Endodermal cell (in vitro differentiated cells): ENCODE measurements at places on chromosomes 6 and 20.

DNA sequence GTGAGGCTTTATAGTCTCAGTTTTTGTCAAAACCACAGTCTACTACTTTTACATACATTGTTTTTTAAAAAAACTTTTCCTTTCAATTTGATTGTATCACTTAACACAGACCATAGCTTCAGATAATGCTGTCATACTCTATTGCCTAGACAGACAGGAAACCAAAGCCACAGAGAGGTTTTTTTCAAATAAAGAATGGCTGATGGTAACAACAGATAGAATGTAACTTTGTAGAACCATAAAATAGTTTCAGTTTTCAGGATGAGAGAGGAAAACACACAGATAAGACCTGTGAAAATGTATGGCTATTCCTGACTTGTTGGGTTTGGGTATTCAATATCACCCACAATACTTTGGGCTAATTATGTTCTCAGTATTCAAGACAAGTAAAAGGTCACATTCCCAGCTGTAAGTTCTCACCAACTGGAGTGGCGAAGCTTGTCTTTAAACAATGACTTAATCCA lies 94.0 kb downstream of the ADGRG6 start:
- no peak for DNase-seq

DNA sequence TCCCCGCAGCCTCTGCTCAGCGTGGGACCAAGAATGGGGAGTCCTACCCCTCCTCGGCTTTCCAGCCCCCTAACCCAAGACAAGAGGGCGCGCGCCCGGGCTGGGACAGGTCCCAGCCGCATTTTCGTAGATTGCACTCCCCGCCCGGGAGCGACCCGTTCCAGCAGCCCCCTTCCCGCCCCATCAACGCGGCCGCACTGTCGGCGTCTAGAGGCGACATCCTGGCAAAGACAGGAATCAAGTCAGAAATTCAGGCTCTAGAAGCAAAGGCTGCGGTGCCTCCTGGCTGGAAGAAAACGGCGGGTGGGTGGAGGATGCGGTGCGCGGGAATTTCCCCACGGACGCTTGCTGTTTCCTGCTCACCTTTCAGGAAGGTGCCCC lies 957 bp downstream of the PROKR2 start:
- DNase-seq, result no peak

- DNase-seq, result no peak
Measured at GRCh38 chr6:152091201-152091600, 283.7 kb downstream of the ESR1 start.

- no peak for DNase-seq
Measured at GRCh38 chr20:24640686-24641085, 171.3 kb downstream of the SYNDIG1 start.

DNA sequence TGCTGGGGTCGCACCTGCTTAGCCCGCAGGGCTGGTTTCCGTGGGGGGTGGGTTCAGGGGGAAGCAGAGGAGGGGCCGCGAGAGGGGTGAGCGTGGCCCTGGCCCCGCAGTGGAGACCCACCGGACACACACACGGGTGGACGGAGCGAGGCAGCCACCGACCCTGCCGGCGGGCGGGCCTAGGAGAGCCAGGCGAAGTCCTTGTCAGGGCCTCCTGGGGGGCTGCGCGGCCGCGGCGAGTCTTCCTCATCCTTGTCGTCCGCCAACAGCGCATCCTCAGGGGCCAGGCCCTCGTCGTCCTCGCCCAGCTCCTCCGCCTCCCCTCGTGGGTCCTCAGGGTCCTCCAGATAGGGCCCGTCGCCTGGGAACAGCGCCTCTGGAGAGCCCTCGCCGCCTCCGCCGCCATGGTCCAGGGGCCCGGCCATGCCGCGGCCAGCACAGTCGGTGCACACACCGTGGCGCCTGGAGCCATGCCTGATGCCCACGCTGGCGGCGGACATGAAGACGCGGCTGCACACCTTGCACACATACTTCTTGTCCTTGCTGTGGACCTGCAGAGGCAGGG lies 7.3 kb downstream of the SLC2A4RG start:
- DNase-seq, result peak; percentile 45

GRCh38 chr6:114955363-114955762 lies 612.5 kb upstream of the HS3ST5 start:
- no peak for DNase-seq

GRCh38 chr6:159109391-159109790 lies 59.8 kb upstream of the FNDC1 start:
- DNase-seq, result peak; percentile 35

DNA sequence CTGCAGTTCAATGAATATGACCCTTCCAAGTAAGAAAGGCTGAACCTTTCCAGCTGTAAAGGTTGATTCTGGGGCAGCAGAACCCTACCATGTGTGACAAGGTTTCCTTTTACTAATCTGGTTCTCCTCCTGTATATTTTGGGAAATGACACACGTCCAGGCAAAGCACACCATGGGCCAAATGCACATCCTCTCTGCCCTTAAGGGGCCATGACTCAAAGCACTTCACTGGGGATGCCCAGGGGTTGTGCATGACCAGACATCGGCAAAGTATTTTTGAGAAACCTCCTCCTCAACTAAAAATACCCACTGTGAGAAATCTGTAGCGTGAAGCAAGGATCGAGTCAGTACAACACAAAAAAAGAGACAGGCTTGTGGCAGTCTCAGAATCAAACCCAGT lies 174.7 kb downstream of the BACH2 start:
- no peak for DNase-seq

DNA sequence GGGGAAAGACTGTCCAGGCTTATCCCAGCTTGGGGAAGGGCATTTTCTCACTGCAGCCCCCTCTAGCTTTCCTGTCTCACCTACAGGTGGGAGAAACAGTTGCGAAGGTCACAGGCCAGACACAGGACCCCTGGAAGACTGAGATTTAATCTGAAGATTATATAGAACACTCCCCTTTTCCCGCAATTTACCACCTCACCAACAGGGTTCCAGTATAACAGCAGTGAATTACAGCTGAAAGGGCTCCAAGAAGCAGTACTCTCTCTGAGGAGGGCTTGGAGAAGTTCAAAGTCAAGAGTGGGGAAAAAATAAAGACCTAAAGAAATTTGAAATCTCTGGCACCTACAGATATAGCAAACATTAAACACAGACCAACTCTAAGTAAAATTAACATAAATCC lies 111.9 kb downstream of the ANKRD60 start:
- DNase-seq, result no peak

DNA sequence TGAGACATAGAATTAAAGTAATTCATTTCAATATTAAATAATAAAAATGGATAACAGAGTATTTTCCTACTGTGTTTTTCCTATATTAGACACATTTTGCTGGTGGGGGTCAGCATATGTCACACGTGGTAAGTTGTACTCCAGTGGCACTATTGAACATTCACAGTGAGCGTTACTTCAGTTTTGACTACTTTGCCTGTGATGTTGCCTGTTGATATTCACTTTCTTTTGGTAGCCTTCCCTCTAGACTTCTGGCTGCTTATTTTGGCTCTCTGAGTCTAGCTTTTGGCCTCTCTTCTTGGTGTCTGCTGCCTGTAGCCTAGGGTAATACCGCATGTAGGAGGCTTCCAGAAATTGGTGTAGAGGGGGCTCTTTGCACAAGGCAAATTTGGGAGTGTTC lies 64.4 kb upstream of the TFB1M start:
- DNase-seq, result no peak

GRCh38 chr6:165635965-165636364 lies 27.1 kb downstream of the PDE10A start:
- DNase-seq, result no peak

DNA sequence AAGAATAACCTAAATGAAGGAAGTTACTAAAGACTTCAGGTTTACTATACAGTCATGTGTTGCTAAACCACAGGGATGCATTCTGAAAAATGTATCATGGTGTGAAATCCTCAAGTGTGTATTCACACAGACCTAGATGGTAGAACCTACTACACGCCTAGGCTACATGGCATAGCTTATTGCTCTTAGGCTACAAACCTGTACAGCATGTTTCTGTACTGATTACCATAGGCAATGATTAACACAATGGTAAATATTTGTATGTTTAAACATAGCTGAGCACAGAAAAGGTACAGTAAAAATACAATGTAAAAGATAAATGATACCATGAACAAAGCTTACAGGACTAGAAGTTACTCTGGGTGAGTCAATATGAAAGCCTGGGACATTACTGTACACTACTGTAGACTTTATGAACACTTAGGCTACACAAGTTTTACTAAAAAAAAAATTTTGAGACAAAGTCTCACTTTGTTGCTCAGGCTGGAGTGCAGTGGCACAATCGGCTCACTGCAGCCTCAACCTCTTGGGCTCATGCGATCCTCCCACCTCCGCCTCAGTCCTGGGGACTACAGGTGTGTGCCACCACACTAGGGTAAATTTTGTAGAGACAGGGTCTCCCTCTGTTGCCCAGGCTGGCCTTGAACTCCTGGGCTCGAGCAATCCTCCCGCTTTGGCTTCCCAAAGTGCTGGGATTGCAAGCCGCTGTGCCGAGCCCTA lies 36.0 kb downstream of the ADNP start:
- DNase-seq, result no peak

GRCh38 chr6:167402195-167402686 lies 77.4 kb downstream of the TTLL2 start:
- peak; percentile 36 for DNase-seq

DNA sequence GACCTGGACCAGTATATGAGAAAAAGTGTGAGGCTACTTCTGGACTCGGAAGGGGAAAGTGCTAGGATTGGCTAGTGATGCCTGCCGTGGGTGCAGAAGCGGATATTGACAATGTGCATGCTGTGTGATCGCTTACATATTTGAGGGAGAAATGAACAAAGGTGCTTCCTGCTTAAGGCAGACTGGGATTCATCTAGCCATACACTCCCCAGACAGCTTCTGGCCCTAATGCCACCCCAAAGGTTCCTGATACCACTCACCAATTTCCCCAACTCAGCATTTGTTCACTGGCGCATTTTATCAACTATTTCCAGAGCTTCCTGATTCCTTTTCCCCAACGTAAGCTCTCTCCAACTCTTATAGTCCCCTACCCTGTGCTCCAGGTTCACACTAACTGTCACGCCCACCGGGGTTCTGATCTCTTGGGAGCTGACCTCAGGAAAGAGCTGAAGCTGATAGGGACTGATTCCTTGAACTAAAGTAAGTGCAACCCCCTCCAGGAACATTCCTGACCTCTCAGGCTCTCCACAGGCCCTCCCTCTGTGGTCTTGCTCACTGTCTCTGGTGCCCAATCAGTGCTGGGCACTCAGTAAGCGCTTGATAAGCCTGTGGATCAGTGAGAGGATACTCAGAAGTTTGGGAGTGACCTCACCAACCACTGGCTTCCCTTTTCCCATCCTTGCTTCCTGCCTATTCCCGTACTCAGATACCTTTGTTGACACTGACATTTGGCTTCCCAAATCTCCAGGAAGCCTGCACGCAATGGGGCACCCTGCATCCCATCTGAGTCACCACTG lies 73.3 kb downstream of the MRPL14 start:
- DNase-seq, result peak; percentile 81

GRCh38 chr6:23228439-23229024 lies 659.2 kb downstream of the HDGFL1 start:
- peak; percentile 40 for DNase-seq

DNA sequence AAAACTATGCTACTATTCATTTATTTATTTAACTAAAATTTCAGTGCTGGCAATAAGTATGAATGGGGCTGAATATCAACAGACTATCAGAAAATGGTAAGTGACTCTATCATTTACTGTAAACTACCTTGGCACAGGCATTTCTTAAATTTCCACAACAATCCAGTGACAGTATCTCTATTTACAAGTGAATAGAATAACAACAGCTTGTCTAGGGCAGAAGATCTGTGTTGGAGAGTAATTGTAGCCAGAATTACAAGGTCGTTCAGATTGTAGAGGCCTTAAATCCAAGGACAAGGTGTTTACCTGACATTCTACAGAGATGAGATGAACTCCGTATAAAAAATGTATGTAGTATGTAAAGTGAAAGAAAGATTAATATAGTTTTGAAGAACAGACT lies 193.8 kb upstream of the SIM1 start:
- DNase-seq, result no peak

- DNase-seq, result peak; percentile 19
Measured at GRCh38 chr6:5481750-5482149, 220.4 kb downstream of the FARS2 start.

DNA sequence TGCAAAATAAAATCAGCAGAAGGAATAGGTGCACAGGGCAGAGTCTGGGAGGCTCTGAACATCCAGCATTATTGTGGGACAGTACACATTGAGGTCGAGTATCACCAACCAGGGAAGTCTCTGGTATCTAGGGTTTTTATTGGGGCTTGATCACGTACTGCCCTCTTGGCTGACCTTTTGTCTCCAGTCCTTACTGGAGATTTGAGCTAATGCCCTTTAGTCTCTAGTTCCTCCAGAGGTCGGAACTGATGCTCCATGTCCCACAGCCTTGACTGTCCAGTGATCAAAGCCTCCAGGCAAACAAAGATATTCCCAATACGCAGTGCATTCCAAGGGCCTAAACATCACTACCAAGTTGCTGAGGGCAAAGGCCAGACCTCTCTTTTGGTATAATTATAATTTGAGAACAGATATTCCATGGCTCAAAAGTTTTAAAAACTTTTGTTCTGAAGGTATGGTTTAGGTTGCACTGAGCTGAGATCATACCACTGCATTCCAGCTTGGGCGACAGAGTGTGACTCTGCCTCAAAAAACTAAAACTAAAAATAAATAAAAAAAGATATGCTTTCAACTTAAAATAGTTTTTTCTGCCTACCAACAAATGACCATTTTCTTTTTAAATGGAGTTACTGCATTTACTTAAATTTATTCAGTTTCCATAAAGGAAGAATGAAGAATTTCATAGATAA lies 56.9 kb upstream of the DYNLRB1 start:
- DNase-seq, result no peak

- no peak for DNase-seq
Measured at GRCh38 chr6:19895866-19896692, 58.9 kb downstream of the ID4 start.

- DNase-seq, result no peak
Measured at GRCh38 chr6:74720923-74721322, 484.9 kb downstream of the COL12A1 start.

- no peak for DNase-seq
Measured at GRCh38 chr6:8536122-8536521, 100.8 kb upstream of the SLC35B3 start.

DNA sequence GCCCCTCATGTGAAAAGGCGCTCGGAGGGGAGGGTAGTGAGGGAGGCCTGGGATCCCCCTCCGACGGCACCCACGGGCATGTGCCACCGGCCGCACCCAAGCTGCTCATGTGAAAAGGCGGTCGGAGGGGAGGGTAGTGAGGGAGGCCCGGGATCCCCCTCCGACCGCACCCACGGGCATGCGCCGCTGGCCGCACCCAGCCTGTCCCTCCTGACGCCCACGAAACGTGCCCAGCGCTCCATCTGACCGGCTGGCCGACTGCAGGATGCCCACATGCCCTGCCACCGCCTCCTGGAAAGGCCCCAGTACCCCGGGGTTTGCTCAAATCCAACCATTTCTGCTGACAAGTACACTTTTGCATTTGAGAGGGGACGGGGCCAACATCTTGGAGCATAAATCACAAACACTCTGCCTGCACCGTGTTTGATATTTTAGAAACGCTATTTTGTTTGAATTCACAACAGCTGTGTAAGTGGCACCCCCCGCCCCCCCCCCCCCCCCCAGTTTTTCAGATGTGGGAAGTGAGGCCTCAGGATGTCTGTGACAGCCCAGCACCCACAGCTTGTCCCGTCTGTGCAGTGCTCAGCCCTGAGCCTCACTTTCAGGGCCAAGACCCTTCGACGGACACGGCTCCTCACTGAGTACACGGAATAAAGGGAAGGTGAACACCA lies 34.1 kb downstream of the SLC2A4RG start:
- no peak for DNase-seq

GRCh38 chr6:31587791-31588777 lies 2.0 kb downstream of the LST1 start:
- DNase-seq, result no peak
